ENCODE measurements at places on chromosomes 11 and 22.

GRCh38 chr22:21778705-21779363, 43.2 kb upstream of the YPEL1 start:
- DNase-seq = no peak

DNA sequence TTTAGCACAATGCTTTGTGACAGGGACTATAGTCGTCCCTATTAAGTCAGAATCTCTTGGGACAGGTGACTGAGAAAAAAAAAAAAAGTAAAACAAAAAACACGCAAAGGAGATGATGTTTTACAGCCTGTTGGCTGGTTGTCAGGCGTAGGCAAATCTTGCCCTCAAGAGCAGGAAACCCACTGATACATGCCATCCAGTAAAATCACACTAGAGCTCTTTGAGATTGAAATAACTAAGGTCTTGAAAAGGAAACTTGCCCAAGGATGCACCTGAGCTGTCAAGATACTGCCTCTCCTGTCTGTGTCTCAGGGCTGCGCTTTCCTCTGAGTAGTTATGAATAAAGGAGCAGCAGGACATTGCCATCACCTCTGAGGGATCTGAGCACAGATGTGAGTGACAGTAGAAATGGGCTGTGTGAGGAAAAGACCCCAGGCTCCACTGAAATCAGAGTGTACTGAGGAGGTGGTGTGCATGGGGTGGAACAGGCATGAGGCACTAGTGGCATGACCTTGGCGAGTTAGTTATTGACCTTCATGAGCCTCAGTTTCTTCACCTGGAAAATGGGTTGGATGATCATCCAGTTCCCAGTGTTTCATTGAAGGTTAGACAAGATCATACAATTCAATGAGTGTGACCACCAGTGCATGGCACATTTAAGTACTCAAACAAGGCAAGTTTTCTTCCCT, 23.3 kb downstream of the MICAL2 start:
- no peak for DNase-seq

DNA sequence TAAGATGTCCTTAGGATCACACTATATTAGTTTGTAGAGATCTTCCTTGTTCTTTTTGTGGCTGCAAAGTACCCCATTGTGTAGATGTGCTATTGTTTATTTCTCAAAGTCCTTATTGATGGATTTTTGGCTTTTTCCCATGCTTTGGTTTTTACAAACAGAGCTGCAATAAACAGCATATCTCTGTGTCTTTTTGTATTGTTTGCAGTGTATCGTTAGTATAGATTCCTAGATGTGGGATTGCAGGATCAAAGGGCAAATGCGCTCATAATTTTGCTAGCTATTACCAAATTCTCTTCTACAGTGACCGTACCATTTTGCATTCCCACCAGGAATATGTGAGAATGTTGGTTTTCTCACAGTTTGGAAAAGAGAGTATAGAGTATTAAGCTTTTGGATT, 27.5 kb upstream of the FTH1 start:
- DNase-seq = no peak

DNA sequence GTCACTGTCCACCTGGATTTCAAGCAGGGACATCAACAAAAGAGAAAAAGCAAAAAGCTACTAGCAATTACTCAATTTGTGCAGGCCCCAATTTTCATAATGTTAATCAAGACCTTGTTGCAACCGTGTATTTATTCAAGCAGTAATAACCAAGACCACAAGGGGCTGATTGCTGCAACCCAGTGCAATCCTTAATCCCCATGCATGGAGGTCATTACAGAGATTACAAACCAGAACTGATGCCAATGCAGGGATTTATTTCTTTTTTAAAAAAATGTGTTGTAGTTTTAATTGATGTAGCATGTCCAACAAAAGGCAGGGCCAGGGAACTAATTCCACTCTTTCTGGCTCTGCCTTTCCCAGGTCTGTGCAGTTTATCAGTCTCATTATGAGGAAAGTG, 18.4 kb downstream of the TECTA start:
- DNase-seq = no peak

DNA sequence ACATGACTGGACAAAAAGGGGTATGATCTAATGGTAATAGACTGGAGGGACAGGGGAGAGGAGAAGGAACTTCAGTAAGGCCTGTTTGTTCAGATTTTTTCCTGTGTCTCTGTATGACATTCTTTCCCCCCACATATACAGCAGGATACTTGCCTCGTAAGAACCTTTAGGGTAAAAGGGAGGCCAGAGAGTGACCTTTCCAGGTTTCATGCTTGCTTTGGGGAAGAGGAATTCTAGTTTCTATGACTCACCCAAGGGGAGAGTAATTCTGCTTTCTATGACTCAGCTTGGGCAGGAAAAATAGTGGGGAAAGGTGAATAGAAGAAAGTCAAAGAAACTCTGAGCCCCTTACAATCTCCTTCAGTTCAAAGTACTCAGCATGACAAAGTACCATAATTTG, 457.0 kb downstream of the DLG2 start:
- DNase-seq = no peak

DNA sequence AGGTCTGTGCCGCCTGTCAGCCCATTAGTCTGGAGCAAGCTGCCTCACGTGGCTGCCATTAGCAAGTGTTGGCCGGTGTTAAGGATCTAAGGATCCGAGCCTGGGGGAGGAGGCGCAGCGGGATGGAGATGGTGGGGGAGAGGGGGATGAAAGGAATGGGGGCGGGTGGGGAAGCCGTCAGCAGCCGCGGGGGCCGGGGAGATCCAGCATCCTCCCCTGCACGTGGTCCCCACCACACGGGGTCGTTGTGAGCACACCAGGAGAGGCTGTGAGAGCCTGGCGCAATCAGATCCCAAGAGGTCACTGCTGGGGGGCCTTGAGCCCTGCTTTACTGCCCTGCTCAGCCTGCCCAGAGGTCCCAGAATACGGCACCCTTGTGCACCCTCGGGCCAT, 7.3 kb downstream of the CABP7 start:
- DNase-seq = no peak

DNA sequence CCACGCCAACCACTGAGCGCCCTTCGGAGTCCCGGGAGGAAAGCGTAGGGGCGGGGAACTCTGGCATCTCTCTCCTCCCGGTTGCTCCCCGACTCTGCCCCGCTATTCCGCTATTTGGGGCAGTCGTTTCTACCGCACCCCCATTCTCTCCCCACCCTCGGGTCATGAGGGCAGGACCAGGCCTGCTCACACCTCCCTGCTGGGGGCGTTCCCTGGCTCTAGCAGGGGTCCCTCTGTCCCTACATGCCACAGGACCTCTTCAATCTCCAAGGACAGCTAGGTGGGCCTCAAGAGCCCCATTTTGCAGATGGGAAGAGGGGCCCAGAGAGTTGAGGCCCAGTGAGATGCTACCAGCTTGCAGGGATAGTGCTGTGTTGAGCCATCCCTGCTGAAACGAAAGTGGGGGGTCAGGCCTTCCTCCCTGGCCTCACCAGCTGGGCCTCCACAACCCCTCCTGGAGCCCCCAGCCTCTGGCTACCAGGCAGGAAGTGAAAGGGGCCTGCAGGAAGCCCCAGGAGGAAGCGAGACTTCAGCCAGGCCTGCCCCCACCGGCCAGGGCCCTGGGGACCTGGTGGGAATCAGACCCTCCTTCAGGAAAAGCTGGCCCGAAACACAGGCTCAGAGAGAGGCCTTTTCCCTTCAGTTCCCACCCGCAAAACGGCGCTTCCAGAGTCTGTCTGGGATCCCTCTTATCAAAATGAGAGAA, 5.5 kb upstream of the SHISA8 start:
- no peak for DNase-seq

DNA sequence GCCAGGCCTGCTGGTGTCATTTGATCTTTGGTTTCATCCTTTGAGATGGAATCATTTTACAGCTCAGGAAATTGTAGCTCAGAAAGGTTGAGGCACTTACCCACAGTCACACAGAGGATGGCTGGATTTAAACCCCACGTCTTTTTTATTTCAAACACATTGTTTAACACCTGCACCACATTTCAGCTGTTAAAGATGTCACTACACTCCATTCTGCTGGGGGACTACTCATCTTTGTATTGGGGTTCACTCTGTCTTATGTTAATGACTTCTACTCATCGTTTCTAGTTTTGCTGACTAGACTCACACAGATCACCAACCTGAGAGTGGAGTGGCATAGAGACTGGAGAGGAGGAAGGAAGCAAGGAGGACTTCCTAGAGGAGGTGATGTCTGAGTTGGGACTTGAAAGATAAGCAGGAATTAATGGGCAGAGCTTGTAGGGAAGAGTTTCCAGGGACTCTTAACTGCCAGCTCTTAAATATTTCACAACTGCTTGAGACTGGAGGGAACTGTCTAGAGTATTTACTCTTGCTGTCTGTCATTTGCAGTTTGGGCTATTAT, 80.0 kb downstream of the TP53I11 start:
- DNase-seq = no peak

GRCh38 chr22:46789992-46790391, 27.5 kb downstream of the TBC1D22A start:
- no peak for DNase-seq

DNA sequence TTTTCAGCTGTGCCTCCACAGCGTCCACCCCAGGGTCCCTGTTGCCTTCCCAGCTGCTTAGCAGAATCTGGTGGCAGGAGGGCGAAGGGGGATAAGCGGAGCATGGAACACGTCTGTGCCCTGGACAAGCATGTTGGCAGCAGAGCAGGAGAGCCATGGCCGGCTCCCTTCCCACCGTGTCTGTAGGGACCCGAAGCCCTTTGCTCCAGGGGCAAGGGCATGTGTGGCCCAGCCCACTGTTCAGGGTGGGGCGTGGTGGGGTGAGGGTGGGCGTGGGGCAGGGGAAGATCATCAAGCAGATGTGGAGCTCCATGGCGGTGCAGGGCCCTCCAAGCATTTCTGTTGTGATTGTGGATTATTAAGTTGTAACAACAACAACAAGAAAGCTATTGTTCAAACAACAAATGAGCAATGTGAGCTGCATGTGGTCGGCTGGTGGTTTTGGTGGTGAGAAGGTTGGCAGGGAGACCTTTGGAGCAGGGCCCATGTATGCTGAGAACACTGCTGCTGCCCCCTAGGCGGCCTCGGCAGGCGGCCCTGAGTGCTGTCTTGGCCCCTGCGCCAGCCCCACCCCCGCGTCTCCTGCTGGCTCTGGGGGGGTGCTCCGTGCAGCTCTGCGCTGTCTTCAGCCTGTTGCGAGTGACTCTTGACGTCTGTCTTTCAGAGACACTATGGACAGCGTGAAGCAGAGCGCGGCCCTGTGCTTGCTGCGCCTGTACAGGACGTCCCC, 50.9 kb downstream of the AP2A2 start:
- no peak for DNase-seq

- no peak for DNase-seq
Measured at GRCh38 chr11:104668797-104669463, 229.3 kb downstream of the CASP12 start.

- DNase-seq = no peak
Measured at GRCh38 chr11:76742902-76743301, 40.3 kb upstream of the TSKU start.

DNA sequence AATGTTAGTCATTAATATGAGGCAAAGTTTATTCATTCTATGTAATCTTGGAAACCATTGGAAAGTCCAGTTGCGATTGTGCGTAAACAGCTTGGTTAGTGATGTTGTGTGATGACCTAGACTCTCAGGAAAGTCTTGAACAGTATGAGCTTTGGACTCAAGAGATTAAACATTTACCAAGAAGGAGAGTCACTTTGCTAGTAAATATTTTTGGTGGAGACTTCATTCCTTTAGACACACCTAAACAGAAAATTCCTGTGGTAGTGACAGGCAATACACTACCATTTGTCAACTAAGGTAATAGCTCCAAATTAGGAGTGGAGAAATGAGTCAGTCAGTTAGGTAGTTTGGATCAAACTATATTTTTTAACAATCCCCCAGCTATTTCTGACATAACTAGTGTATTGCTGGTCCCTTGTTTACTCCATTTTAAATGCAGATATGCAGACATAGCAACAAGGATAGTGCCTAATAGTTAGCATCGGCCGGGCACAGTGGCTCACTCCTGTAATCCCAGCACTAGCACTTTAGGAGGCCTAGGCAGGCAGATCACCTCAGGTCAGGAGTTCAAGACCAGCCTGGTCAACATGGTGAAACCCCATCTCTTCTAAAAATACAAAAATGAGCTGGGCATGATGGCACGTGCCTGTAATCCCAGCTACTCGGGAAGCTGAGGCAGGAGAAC, 89.3 kb downstream of the ARHGAP42 start:
- DNase-seq = no peak

- DNase-seq = no peak
Measured at GRCh38 chr22:23302171-23303002, 122.1 kb downstream of the BCR start.

DNA sequence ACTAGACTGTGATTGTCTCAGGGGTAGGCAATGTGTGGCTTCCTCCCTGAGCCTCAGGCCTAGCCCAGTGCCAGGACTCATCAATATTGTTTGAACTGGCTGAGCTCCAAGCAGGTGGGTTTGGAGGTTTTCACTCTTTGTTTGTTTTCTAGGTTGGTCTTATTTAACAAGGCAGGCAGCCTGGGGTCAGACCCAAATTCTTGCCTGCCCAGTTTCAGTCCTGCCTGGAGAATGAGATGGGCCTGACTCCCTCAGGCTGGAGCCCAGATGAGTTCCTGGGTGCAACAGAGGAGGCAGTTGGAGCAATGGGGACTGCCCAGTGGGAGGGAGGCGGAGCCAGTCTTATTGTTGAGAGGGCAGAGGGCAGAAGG, 28.3 kb upstream of the TP53I11 start:
- no peak for DNase-seq

DNA sequence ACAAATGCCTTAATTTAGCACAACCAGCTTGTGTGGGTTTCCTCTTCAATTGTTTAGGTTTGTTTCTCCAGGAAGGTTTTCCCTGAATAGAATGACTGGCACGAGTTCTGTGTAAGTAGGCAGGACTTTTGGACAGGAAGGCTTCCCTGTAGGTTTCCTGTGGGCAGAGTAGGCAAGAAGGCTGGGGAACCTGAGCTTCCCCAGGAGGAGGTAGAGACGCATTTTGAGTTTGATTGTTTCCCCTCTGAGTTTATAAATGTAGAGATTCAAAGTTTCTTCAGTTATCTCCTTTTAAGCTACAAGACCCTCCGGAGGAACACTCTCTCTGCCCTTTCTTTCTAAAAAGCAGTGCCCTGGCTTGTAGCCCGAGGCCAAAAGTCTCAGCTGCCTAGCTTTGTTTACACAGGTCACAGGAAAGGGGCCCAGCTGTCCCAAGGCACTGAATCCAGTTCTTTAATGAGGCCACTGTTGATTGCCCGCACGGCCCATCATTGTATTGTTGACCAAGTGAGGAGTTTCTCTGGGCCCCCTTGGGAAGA, 66.6 kb upstream of the RDX start:
- DNase-seq = no peak

GRCh38 chr11:102763440-102763839, 17.0 kb downstream of the MMP10 start:
- no peak for DNase-seq
